Central memory CD8-positive, alpha-beta T cell (primary cell): ENCODE measurements at places on chromosomes 5 and 9.
A peak's percentile ranks its signal among the peaks of the same experiment; 100 is the strongest.

DNA sequence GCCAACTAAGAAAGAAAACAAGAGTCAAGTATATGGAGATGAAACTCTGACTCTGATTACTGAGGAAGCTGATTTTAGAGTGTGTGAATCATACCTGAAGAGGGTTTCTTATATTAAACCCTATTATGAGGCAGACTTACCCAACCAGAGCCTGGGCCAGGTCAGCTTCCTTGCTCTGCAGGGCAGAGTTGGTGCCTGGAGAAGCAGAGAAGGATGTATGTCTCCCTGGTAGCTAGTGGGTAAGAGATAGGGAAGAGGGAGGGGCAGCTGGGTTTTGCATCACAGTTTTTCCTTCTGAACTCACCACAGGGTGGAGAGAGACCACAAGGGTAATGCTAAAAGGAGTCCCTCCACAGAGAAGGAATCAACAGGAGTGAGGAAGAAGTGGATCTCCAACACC lies 104.1 kb downstream of the CMYA5 start:
- DNase-seq, result no peak
- H3K36me3 ChIP-seq, result no peaks in the 10 kb centered on the region
- no peak overlapping the region for H3K27ac ChIP-seq
- H3K27me3 ChIP-seq, result peaks cover 32% of the 10 kb centered on the region
- H3K4me3 ChIP-seq, result no peak overlapping the region
- no peaks in the 10 kb centered on the region for H3K4me1 ChIP-seq

GRCh38 chr5:84255315-84255714 lies 129.4 kb downstream of the EDIL3 start:
- DNase-seq, result no peak
- no peaks in the 10 kb centered on the region for H3K4me1 ChIP-seq
- peaks cover 1% of the 10 kb centered on the region for H3K36me3 ChIP-seq
- H3K4me3 ChIP-seq, result no peak overlapping the region
- no peaks in the 10 kb centered on the region for H3K27me3 ChIP-seq
- no peak overlapping the region for H3K27ac ChIP-seq

DNA sequence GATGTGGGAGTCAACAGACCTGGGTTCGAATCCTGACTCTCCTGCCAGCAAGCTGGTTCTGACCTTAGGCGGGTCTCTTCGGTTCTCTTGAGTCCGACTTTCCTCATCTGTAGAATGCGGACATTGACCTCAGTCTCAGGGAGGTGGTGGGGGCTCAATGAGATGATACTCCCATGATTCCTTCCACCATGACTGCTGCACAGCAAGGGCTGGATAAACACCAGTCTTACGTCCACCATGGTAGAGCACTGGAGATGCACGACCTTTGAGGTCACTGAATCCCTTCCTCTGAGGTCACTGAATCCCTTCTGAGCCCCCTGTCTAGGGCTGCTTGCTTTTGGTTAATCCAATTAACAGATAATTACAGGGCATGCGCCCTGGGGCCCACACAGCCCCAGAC lies 12.5 kb upstream of the SMIM23 start:
- H3K4me3 ChIP-seq, result no peak overlapping the region
- no peak for DNase-seq
- no peaks in the 10 kb centered on the region for H3K36me3 ChIP-seq
- H3K4me1 ChIP-seq, result no peaks in the 10 kb centered on the region

DNA sequence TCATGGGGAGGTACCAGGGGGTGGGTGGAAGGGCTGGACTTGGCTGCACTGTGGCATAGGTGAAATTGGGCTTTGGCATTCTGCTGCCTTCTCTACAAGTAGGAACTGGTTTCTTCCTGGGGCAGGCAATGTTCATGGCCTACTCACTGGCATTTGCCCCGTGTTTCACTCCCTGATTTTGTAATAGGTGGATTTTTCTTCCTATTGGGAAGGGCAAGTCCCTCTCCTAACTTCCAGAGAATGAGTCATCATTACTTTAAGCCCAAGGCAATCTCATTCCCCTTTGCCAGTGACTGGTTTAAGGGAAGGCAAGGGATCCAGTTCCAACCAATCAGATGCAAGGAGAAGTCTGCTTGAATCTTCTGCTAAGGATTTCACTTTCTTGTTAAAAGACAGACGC lies 67.9 kb upstream of the ANKRD55 start:
- no peaks in the 10 kb centered on the region for H3K4me1 ChIP-seq
- no peak for DNase-seq
- H3K4me3 ChIP-seq, result no peak overlapping the region
- H3K27ac ChIP-seq, result no peak overlapping the region
- H3K27me3 ChIP-seq, result no peaks in the 10 kb centered on the region

GRCh38 chr9:118938581-118938980 lies 430.7 kb downstream of the BRINP1 start:
- no peak overlapping the region for H3K4me3 ChIP-seq
- no peak for DNase-seq
- H3K27me3 ChIP-seq, result no peaks in the 10 kb centered on the region
- no peak overlapping the region for H3K27ac ChIP-seq

DNA sequence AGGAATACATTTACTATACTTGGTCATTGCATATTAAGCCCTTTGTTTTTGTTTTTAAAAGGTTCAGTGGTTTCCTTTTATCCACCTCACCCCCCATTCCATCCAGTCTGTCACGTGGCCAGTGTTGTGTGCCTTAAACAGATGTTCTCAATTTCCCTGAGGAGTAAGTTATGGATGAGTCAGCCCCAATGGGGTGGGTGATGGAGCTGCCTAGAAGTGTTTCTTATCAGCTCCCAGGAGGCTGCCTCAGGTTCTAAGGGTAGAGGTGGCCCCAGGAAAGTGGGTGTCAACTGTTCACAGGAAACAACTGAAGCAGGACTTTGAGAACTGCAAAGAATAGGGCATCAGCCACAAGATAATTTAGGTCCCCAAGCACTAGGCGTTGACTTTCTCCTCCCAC lies 41.1 kb downstream of the ACTBL2 start:
- H3K27ac ChIP-seq, result no peak overlapping the region
- H3K4me1 ChIP-seq, result no peaks in the 10 kb centered on the region
- H3K36me3 ChIP-seq, result no peaks in the 10 kb centered on the region
- peaks cover 24% of the 10 kb centered on the region for H3K27me3 ChIP-seq
- no peak overlapping the region for H3K4me3 ChIP-seq

- H3K27ac ChIP-seq, result no peak overlapping the region
- H3K36me3 ChIP-seq, result peaks cover 24% of the 10 kb centered on the region
- DNase-seq, result no peak
- no peak overlapping the region for H3K4me3 ChIP-seq
- no peaks in the 10 kb centered on the region for H3K4me1 ChIP-seq
These were observed 38.5 kb downstream of the VPS13A start for GRCh38 chr9:77215874-77216273.

DNA sequence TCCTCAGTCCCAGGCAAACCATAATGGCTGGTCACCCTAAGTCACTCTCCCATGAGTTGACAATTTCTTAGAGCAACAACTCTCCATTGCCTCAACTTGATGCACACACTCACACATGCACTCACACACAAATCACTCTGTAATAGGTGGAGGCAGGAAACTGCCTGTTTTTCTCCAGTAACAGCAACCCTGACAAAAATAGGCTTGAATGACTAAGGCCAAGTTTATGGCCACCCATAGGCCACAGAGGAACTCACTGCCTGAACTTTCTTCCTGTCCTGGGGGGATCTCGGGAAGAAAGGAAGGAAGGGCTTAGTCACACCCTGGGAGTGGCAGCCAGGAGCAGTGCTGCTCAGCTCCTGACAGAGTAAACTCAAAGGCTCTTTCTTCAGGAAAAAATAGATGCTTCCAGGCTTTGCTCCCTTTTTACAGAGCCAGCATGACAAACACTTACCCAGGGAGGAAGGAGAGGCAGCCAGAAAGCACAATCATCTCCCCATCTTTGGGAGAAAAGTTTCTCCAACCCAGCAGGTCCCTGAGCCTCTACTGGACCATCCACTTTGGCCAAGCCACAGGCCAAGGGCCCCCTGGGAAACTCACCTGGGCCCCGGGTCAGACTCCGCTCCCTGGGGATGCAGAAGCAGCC lies 368 bp downstream of the SH3TC2 start:
- H3K27ac ChIP-seq, result no peak overlapping the region
- H3K4me1 ChIP-seq, result no peaks in the 10 kb centered on the region

GRCh38 chr5:20231040-20231439 lies 243.0 kb upstream of the CDH18 start:
- H3K27ac ChIP-seq, result no peak overlapping the region
- H3K4me3 ChIP-seq, result no peak overlapping the region
- H3K36me3 ChIP-seq, result no peaks in the 10 kb centered on the region
- H3K4me1 ChIP-seq, result no peaks in the 10 kb centered on the region

DNA sequence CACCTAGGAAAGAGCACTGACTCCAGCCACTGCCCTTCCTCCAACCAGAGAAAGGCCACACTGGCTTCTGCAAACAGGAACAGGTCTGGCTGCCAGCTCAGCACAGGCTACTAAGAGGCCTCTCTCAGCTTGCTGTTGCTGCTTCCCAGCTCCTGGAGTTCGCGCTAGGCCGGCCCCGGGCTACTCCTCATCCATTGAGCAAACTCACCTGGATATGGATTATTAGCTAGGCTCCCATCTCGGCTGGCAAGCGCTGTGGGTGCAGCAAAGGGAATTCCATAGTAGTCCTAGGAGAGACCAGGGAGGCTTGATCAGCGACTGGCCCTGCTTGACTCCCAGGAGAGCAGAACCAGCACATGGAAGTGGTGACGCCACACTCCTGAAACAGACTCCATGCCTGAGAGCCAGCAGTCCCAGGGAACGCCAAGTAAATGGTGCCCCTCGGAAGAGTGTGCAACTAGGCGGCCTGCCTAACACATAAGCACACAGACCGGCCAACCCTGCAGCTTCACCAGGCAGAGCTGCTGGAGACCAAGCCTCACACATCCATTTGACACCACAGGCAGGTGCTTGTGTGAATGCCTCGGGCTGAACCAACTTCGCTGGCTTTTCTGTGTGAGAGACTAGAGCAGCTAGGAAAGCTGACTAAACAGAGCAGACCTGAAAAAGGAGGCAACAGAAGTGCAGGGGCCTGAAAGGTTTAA lies 107.2 kb downstream of the UBE2R2 start:
- no peak for DNase-seq
- H3K36me3 ChIP-seq, result peaks cover 34% of the 10 kb centered on the region
- H3K4me1 ChIP-seq, result no peaks in the 10 kb centered on the region
- H3K27me3 ChIP-seq, result no peaks in the 10 kb centered on the region
- H3K4me3 ChIP-seq, result no peak overlapping the region

DNA sequence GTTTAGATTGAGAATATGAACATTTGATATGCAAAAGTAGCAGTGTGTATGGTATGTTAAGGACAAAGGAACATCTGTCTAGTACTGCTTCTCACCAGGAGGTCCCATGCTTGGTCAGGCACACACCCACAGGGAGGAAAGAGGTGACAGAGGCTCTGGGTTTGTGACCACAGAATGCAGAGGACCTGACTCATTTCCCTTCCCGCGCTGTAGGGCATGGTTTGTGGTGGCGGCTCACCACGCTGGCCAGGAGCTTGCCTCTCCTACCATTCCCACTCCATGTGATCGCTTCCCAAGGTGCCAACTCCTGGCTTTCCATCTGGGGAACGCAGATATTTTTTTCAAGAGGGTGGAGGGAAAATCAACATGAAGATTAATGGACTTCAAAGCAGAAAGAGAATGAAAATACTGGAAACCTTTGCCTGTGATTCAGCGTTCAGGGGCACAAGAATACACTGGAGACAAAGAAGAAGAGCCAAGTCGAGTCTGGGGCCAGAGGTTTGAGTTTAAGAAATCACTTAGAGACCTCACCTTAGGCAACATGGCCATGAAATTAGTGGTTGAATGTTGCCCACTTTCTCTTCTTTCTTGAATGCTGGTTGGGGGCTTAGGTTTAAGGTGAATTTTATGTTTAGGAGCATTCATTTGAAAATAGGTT lies 477.8 kb downstream of the CCDC171 start:
- peaks cover 1% of the 10 kb centered on the region for H3K36me3 ChIP-seq
- no peak for DNase-seq
- H3K27ac ChIP-seq, result no peak overlapping the region
- no peak overlapping the region for H3K4me3 ChIP-seq
- no peaks in the 10 kb centered on the region for H3K27me3 ChIP-seq
- H3K4me1 ChIP-seq, result no peaks in the 10 kb centered on the region

GRCh38 chr5:120567921-120568320 lies 103.8 kb downstream of the PRR16 start:
- DNase-seq, result no peak
- no peak overlapping the region for H3K4me3 ChIP-seq

DNA sequence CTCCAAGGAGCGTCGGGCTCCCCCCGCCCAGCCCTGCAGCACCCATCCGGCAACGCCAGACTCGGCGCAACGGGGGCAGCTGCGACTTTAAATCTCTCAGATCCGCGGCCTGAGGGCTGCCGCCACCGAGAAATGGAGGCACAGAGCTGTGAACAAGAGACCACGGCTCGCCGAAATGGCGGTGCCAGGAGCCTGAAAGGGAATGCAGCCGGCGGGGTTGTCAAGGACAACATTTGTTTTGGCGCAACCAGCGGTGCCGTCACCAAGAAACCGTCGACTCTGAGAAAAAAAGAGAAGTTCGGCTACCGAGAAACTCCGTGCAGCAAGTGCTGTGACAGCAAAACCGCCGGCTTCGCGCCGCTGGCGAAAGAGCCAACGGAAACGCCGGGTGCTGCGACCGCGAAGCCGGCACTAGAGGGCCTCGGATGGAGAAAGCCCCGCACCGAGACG lies 2.1 kb upstream of the ANXA2R start:
- peaks cover 55% of the 10 kb centered on the region for H3K4me1 ChIP-seq

- H3K27ac ChIP-seq, result no peak overlapping the region
- no peaks in the 10 kb centered on the region for H3K27me3 ChIP-seq
- H3K4me1 ChIP-seq, result no peaks in the 10 kb centered on the region
- DNase-seq, result no peak
- H3K36me3 ChIP-seq, result no peaks in the 10 kb centered on the region
These were observed 631.6 kb upstream of the CDH18 start for GRCh38 chr5:20619591-20619990.

DNA sequence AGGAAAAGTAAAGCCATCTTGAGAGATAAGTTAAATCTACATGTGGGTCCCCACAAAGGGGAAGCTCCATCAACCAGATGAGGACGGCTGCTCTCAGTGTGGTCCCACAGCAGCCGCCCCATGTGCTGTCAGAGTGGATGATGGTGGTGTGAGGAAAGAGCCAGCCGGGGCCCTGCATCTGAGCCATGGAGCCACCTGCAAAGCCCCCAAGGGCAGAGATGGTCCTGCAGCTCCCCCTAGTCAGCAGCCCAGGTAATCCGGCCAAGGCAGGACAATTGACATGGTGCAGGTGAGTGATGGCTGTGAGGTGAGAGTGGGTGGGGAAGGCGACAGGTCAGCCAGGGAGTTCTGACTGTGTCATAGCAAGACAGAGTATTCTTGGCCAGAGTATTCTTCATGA lies 458.8 kb downstream of the ICE1 start:
- no peak overlapping the region for H3K27ac ChIP-seq
- DNase-seq, result no peak
- H3K36me3 ChIP-seq, result no peaks in the 10 kb centered on the region
- peaks cover 49% of the 10 kb centered on the region for H3K27me3 ChIP-seq
- H3K4me3 ChIP-seq, result no peak overlapping the region
- H3K4me1 ChIP-seq, result no peaks in the 10 kb centered on the region

GRCh38 chr5:35230038-35230611 lies at the start of gene PRLR:
Gene PRLR, minus strand, starts transcription at chr5:35230487. Its CDS starts 140,867 bp downstream, at chr5:35089620.
- peak within 1 kb of the TSS; percentile 39 for H3K4me3 ChIP-seq
- no peaks in the 10 kb centered on the region for H3K36me3 ChIP-seq
- H3K27ac ChIP-seq, result no peak within 1 kb of the TSS
- peaks cover 8% of the 10 kb centered on the region for H3K4me1 ChIP-seq
- DNase-seq, result no peak
- peaks cover 93% of the 10 kb centered on the region for H3K27me3 ChIP-seq

GRCh38 chr9:78525986-78526560 lies 229.1 kb downstream of the PSAT1 start:
- no peak for DNase-seq
- H3K4me1 ChIP-seq, result no peaks in the 10 kb centered on the region
- H3K36me3 ChIP-seq, result no peaks in the 10 kb centered on the region
- H3K27ac ChIP-seq, result no peak overlapping the region

- peaks cover 5% of the 10 kb centered on the region for H3K36me3 ChIP-seq
- no peak for DNase-seq
- H3K4me3 ChIP-seq, result no peak overlapping the region
- no peak overlapping the region for H3K27ac ChIP-seq
- H3K27me3 ChIP-seq, result no peaks in the 10 kb centered on the region
- no peaks in the 10 kb centered on the region for H3K4me1 ChIP-seq
These were observed 111.2 kb downstream of the JAKMIP2 start for GRCh38 chr5:147671365-147671764.
